Activated CD8-positive, alpha-beta memory T cell treated with anti-CD3 and anti-CD28 coated beads for 1 hour (primary cell): ENCODE measurements at places on chromosomes 2 and 18.

GRCh38 chr2:218325566-218326160 is 31.0 kb upstream of the CATIP start:
- no peak for DNase-seq

DNA sequence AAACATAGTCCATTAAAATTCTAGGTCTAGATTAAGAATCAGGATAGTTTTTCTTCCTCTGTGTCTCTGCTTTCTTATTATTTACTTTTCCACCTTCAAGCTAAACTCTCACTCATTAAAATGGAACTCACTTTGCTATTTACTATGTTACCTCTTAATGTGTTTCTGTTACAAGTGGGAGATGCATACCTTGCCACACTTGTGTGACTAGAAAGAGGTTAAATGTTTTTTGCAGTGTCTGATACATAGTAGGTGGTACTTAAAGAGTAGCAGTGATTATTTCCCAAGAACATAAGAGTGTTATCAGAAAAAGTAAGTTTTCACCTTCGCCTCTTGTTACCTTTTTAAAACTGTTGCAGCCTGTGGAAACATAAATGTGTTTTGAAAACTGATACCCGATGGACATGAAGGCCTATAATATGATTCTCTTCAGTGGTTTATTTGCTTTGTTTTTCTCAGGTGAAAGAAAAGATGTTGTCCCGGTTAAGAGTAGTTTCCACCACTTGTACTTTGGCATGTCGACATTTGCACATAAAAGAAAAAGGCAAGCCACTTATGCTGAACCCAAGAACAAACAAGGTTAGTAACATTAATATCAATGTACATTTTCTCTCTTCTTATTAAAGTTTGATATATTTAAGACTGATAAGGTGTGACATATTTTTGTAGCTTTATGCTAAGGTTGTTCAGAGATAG is 16.6 kb downstream of the ME2 start:
- no peak for DNase-seq

GRCh38 chr2:18061717-18062116 is 183.2 kb downstream of the KCNS3 start:
- DNase-seq: no peak

DNA sequence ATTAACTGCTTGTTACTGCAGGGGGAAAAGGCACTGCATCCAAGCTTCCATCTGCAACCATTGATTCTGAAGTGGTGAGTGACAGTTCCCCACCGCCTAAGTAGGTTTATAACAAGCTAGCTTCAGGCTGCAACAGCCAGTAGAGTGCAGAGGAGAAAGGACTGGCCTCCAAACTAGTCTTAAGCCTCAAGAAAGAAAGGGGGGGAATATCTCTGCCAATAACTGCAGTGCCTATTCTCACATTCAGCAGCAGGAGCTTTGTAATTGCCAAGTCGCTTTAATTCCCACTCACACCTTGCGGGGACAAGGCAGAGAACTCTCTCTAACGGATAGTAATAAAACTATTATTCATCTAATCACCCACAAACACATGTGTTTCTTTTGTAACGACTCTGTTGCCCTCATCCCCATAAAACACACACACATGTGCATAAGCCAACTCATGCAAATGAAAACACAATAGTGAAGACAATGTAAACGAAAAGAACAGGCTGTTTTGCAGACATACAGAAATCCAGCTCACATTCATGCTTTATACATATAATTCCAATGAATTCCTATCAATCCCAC is 1963.3 kb upstream of the PIK3C3 start:
- no peak for DNase-seq

- DNase-seq: no peak
Measured at GRCh38 chr18:2780750-2781149, 66.1 kb upstream of the EMILIN2 start.

DNA sequence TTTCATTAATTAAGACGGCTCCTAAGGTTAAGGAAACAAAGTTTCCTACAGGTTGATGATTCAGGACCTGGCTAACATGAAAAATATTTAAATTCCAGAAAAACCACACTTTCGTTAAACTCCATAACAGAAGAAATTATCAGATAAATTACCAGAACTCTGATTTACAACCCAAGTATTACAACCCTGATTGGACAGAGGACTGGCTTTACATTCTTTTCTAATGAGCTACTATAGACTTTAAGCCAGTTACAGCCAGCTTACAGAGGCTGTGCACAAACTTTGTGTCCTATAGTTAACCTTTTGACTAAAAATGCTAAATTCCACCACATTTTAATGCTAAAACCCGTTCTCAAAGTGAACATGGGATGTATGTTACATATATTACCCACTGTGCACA is 458.6 kb downstream of the KCNJ3 start:
- no peak for DNase-seq

DNA sequence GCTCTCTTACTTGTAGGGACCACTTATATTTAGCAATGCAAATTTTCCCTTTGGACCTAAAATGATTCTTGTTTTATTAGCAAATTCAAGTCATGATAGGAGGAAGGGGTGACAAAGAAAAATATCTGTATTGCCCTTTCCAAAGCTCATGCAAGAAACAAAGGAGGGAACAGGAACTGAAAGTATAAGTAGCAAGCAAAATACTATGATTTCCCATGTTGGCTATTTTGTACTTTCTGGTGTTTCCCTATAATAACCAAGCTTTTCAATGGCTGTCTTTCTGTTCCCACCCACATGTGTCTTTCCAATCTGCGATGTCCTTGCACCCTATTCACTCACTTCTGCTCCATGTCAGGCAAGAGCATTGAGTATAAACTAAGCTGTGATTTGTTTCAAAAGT is 279.7 kb downstream of the RNF144A start:
- DNase-seq: no peak

- DNase-seq: no peak
Measured at GRCh38 chr2:99787769-99788382, 298.1 kb upstream of the REV1 start.

DNA sequence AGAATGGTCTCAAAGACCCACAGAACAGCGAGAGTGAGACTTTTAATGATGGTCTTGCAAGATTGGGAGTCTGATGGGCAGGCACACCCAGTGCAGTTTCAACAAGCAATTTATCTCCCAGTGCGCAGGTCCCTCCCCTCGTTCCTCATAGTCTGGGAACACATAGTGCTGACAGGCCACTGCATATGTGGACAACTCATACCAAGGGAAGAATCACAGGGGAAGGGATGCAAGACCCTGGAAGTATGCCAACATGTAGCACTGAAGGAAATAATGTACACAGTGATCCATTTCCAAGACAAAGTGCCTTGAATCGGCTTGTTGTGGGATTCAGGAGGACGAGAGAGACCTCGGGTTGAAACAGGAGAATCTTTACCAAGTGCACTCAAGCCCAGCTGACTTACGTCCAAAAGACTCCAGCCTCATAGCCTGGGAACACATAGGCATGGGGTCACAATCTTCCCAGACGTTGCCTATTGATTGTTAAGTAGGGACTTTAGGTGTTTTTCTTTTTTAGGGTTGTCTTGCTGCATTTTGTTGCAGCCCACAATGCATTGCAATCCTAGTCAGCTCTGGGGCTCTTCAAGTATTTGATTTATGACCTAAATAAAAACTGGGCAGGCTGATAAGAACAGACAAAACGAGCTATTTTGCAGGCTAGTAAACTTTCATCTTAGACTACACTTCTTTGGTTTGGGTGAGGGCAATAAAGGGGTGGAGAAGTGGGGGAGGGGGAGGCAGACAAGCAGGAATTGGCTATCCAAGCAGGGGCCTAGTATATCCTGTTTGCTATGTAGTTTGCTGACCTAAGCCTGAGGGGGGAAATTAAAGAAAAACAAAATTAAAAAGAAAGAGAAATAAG is 24.7 kb upstream of the SERPINB5 start:
- no peak for DNase-seq

GRCh38 chr2:49677227-49677626 is 522.9 kb upstream of the FSHR start:
- DNase-seq: no peak

GRCh38 chr2:218745559-218746469 is 35.2 kb downstream of the TTLL4 start:
- no peak for DNase-seq

- DNase-seq: no peak
Measured at GRCh38 chr2:192195548-192196418, 1.1 kb upstream of the TMEFF2 start.

- DNase-seq: no peak
Measured at GRCh38 chr2:158969715-158970240, 1.3 kb downstream of the TANC1 start.

GRCh38 chr2:160609346-160609745 is 115.7 kb upstream of the RBMS1 start:
- DNase-seq: no peak
